ENCODE measurements at places on chromosomes 4 and X.

- DNase-seq = no peak
Observed at GRCh38 chr4:47533689-47534347, 48.7 kb downstream of the ATP10D start.

GRCh38 chrX:38941675-38942074, 140.4 kb downstream of the MID1IP1 start:
- DNase-seq = no peak

GRCh38 chr4:139940600-139940999, 213.4 kb downstream of the MAML3 start:
- DNase-seq = no peak

DNA sequence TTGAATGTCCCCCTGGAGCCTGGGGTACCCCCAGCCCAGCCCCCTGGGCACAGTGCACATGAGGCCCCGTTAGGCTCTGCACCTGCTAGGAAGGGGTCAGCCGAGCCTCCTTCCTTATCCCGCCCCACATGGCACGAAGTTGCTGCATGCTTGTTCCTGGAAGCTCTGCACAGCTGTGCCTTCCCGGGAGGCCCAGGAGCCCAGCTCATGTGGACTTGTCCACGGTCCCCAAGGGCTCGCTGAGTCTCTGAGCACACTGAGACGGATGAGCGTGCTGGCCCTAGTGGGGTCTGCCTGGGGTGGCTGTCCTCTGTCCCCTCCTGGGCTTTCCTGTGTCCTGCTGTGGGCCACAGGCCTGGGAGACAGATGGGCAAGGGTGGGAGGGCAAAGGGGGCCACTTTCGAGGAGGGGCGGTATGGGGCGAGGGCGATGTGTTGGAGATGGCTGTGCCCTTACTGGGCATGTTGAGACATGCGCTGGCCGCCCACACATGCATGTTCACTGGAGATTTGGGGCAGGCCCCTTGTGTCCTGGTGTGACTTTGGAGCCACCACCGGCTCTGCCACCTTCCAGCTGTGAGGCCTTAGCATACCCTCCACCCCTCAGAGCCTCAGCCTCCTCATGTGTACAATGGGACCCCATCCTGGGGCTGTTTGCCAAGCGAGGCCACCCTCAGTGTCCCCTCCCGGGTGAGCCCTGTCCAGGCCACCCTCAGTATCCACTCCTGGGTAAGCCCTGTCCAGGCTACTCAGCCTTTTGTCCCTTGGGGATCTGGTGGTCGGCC, 237.6 kb downstream of the AFAP1 start:
- no peak for DNase-seq

GRCh38 chr4:55010550-55010949, 114.8 kb downstream of the KDR start:
- no peak for DNase-seq

GRCh38 chr4:156102411-156102810, 148.7 kb upstream of the CTSO start:
- DNase-seq = no peak

DNA sequence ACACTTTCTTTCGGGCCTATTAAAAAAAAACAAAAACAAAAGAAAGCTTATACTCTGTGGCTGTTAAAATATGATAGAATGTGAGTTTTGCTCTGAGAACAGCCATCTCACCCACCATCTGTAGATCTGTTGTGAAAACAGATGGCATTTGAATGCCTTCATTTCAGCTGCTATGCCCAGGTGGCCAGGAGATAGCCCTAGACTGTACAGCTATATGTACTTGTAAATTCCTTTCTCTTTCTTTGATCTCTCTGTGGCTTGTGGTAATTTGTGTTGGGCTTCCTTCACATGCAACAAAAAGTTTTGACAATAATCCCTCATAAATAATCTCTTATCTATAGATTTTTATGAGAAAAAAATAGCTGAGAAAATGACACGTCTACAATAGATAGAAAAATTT, 38.1 kb downstream of the PNPLA4 start:
- no peak for DNase-seq

DNA sequence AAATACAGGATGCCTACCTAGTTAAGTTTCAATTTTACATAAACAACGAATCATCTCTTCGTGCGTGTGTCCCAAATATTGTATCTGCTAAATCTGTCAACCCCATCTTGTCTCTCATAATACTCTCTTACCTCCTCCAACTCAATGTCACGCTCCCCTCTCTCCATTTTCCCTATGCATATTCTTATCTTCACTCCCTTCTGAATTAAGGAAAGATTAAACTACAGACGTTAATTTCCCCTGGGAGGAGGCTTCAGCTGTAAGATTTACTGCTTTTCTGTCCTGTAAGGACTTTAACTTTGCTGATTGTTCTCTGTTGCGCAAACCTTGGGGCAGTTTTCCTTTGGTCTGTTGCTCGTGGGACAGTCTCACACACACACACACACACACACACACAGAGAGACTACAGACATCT, 455 bp upstream of the ABCB7 start:
- DNase-seq = no peak

GRCh38 chr4:134328741-134329140, 127.2 kb upstream of the PABPC4L start:
- DNase-seq = no peak

DNA sequence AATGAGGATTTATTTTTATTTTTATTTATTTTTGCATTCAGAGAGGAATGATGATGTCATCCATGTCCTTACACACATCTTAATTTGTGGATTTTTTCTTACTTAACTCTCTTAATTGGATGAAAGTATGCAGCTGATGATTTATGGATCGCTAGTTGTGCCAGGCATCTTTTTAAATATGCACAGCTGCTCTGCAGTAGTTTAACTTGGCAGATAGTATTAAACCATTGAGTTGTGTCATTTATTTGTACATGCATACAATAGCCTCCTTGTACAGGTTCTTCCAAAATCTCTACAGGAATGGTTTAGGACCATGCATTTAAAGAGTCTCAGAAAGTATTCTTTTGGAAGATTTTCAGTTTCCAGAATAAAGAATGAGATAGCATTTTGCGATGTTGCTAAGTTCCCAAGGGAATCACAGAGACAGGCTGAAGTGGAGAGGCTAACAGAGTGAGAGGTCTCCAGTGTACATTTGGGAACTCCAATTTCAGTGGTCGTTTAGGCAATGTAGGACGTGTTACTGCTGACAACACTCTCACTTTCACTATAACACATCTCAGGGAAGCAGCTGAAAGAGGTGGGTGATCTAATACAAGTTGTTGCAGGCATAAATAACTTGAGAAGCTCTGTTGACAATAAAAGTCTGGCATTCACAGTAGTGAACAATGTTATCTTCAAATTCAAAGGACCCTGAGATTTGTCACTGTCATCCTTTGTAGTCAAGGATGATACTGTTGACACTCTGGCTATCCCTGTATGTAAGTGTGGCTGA, 49.9 kb upstream of the SCRG1 start:
- DNase-seq = no peak

- no peak for DNase-seq
Observed at GRCh38 chr4:86055898-86056297, 304.0 kb downstream of the MAPK10 start.

DNA sequence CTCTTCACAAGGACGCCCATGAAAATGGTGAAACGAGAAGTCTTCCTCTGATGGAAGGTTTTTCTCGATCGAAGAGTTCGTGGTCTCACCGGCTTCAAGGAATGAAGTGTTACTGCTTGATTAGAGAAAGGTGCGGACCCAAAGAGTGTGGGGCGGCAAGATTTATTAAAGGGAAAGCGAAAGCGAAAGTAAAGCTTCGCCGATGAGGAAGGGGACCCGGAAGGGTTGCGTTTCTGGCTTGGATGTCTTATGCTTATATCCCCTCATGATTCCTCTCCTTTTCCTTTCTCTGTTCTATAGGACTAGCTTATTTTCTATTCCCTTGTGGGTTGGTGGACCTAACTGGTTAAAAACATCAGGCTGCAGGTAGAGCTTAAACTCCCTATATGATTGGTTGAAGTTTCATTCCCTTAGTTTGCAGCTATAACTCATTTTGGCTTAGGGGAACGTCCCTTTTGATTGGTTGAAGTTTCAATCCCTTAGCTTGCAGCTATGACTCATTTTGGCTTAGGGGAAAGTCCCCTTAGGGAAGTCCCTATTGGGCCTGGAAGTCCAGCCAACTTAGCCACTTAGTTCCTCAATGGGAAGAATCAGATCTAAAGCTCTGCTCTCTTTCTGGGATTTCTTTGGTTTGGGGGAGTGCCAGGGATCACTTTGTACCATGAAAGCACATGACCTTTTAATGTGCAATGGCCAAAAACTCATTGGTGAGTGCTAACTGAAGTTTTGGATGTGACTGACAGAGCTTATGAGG, 1025.0 kb upstream of the PCDH10 start:
- no peak for DNase-seq

DNA sequence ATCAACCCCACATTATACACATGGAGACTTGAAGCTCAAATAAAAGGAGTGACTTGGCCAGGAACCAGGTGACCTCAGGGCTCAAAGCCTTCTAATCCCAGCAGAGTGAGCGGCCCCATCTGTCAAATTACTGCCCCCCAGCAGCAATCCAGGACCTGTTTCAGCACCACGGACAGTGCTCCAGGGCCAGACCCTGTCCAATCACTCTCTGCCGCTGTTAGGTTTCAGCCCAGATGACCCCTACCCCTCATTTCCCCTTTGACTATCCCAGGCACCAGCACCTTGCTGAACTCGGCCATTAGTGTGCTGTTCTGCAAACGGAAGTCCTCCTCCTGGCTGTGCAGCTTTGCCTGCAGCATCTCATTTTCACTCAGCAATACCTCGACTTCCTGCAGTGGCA, 5.1 kb downstream of the GRIPAP1 start:
- no peak for DNase-seq

DNA sequence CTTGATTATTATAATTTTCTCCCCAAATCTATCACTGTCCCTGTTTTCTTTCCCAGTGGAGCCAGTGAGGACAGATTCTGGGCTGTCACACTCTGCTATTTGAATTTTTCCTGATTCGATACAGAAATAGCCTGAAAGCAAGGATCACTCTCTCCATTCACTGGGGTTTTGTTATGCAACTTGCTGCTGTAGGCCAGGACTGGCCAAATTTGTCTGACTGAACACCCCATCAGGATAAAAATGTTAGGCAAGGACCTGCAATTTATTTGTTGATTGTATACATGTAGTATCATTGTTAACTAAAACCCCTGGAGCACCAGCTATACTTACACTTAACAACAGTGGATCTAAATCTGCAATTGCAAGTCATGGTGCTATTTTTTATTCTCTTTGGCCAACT, 68.7 kb downstream of the AASDH start:
- DNase-seq = no peak

DNA sequence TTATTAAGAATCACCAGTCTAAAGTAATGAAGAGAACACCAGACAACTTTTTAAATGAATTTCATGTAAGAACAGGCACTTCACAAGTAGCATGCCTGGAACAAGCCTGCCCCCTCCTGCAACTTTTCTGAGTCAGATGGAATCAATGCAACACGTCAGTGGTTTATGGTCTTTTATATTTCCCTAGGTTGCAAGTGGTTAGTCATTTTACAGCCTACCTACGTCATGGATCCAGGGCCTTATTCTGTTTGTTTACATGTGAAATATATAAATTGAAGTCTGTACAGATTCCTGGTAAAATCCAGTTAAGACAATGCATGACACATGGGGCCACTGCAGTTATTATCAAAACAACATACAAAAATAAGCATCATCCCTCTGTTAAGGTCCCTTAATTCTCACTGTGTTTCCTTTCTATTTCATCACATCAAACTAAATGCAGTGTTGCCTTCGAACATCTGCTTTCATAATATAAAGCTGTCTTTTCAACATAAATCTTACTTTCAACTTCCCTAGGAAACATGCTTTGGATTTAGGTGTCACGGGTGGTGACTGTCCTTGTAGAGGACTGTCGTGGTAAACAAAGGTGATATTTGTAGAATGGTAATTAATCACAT, 309.3 kb downstream of the FRMPD4 start:
- no peak for DNase-seq

DNA sequence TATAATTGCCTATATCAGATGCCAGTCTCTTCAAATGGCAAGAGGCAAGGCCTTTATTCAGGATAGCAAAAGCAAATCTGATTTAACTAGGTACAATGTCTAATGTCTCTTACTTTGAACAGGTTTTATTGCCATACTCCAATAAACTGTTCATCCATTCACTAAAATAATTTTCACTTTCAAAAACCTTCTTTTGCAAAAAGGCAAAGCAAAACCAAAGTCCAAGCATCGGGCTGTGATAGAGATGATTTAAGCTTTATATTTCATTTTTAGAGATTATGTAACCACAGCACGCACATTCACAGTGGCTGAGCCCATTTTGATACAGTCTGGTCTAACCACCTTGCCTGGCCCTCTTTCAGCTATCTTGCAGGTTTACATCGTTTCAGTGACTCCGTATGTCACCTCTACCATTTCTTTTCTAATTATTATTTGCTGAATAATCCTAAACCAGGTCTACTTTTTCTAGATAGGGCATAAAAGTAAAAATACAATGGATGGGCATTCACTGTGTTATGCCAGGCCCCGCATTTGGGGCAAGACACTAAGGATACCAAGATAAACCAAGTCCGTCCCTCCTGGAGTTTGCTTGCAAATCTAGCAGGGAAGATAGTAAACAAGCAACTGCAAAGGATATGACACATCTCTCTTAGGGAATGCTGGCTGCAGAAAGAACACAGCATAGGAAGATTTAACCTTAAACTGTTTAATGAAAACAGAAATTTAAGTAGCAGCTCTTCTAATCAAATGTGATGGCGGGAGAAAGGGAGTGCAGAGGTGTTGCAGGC, 1.8 kb downstream of the CASP3 start:
- no peak for DNase-seq

GRCh38 chr4:93791570-93792195, 36.9 kb upstream of the ATOH1 start:
- DNase-seq = no peak

DNA sequence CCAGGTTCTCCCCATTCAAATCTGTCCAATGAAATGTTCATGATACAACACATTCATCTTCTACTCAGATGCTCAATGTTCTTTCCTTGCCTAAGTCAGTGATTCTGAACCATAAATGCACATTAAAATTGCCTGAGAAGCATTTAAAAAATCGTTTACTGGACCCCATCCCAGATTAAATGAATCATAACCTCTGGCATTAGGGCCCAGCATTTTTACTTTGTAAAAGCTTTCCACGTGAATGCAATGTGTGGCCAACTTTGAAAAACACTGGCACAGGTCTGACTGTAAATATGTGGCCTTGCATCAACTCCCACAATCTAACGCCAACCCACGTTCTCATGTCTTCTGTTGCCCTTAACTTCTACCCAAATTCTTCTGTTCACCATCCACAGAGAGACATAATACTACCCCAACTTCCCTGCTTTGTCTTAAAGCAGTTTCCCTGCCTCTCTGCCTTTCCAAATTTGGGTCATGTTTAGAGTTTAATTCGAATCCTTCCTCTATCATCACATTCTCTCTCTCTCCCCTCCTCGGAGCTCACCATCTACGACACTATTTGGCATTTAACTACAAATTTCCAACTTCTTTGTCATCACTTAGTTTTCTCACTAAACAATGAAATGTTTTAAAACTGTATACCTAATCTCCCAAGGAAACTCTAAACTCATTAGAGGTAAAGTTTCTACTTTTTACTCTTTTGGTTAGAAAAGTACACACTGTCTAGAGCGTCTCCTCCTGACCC, 78.7 kb downstream of the PRKG2 start:
- DNase-seq = no peak

- no peak for DNase-seq
Observed at GRCh38 chr4:137997496-137997895, 244.7 kb downstream of the SLC7A11 start.

- no peak for DNase-seq
Observed at GRCh38 chr4:122658818-122659295, 38.0 kb upstream of the IL21 start.

All from cortex of kidney (tissue), 1 donor.